NCI-H524 (cell line): ENCODE measurements at places on chromosomes 2 and 18.

- no peak for DNase-seq
Measured at GRCh38 chr2:38610851-38611801, 8.4 kb upstream of the HNRNPLL start.

GRCh38 chr2:43129676-43130547 is 96.5 kb downstream of the ZFP36L2 start:
- no peak for DNase-seq

DNA sequence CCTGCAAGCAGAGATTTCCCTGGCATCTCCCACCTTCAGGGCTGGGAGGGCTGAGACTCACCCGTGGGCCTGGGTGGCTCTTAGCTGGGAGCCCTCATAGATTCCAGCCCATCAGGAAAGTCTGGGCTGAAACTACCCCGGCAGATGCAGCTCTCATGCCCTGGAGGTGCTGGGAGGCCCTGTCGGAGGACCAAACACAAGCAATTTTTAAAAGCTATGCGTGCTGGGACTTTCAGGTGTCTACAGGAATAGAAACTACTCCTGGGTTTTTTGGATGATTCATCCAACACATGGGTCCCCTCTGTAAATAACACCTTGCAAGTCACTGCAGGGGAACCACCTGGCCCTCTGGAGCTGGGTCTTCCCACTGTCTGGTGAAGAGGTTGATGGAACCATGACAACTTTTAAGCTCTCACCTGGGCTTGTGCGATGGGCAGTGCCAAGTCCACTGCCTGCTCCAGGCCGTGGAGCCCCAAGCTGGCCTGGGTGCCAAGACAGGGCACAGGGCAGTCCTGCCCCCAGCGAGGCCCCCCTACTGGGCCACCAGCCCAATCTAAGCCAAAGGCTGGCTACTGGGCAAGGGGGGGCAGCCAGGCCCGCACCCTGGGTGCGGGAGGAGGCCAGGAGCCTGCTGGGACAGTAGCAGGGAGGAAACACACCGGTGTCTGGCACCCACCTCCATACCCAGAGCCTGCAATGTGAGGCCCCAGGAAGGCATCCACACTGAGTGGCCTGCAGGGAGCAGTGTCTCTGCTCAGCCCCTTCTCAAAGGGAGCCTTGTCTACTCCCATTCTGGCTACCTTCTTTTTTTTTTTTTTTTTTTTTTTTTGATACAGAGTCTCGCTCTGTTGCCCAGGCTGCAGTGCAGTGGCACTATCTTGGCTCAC is 1.1 kb upstream of the GPR55 start:
- no peak for DNase-seq

DNA sequence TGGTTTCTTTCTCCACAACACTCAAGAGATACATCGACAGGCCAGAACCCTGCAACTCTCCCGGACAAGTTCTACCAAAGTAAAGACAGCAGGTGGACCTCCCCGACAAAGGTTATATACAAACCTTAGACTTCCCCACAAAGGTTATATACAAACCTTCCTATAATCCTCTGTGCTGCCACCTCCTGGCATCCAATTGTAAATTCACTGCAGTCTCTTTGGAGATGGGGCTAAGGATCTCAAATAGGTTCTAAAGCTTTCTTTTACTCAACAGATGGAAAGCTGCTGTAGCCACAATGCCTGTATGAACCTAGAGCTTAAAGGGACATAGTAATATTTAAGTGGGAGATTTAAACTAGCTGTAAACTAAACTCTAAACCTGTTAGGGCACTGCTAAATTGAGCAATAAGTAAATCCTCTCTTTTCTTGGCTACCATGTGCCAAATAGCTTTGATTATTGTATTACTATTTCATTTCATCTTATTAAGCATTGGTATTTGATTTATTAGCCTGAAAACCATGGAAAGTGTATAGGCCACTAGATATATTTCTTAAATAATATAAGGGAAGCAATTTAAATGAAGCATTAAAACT is 9.8 kb upstream of the MREG start:
- DNase-seq: peak; percentile 86

- no peak for DNase-seq
Measured at GRCh38 chr18:25675123-25675850, 323.3 kb upstream of the ZNF521 start.

DNA sequence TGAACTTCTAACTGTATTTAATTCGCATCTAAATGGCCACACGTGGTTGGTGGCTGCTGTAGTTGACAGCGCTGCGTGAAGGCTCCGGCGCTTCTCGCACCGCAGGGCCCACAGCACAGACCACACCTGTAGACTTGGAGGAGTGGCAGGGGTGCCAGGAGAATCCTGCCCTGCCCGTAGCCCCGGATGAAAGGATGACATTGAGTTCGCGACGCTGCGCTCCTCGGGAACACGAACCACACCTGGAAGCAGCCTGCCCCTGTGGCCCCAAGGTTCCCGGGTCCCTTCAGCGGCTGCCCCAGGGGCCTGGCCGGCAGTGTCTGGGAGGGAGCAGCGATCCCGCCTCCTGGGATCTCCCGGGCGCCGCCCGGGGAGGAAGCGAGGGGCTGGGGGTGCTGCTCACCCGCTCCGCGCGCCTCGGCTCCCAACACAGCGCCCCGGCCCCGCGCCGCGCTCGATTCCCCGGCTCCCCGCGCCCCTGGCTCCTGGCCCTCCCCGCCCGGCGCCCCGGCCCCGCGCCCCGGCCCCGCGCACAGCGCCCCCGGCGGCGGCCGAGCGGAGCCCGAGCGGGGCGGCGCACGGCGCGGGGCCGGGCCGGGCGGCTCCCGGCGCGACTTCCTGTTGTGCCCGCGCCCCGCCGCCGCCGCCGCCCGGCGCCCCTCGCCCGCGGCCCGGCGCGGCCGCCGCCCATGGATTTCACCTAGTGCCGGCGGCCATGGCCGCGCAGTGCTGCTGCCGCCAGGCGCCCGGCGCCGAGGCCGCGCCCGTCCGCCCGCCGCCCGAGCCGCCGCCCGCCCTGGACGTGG is at the start of gene RNPEPL1:
RNPEPL1 (plus strand) TSS at position 613 of the 806 bp plus-strand sequence; CDS start at position 716, 103 bp downstream.
- DNase-seq: peak; percentile 39

DNA sequence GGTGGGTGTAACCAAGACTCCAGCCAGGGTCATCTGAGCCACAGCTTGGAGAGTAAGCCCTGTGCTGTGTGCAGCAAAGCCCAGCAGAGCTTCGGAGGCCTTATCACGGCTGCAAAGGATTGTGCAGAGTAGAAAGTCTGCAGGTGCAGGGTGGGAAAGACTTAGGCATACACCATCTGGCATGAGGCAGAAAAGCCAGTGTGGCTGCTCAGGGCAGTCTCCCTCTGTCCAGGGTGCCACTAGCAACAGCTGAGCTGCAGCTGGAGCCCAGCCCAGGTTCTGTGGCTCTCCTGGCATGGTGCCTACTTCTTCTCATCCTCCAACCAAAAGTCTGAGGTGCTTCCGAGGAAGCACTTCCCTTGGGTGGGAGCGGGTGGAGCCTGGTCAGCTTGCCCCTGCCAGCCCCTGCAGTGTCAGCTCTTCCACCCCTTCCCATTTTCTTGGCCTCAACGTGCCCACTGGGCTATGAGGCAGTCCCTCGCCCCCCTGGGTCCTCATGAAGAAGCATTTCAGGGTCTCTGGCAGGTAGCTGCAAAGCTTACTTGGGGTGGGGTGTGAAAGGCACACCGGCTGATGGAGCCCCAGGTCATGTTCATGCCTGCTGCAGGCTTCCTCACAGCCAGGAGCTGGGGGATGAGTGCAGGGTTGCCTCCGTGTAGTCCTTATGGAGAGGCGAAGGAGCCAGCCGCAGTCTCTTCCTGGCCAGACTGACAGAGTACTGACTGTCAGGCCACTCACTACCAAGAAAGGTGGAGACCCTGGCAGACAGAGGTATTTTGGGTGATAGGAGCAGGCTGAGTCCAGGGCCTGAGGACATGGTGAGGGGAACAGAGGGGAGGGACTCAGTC is 4.8 kb downstream of the AMER3 start:
- DNase-seq: peak; percentile 94

DNA sequence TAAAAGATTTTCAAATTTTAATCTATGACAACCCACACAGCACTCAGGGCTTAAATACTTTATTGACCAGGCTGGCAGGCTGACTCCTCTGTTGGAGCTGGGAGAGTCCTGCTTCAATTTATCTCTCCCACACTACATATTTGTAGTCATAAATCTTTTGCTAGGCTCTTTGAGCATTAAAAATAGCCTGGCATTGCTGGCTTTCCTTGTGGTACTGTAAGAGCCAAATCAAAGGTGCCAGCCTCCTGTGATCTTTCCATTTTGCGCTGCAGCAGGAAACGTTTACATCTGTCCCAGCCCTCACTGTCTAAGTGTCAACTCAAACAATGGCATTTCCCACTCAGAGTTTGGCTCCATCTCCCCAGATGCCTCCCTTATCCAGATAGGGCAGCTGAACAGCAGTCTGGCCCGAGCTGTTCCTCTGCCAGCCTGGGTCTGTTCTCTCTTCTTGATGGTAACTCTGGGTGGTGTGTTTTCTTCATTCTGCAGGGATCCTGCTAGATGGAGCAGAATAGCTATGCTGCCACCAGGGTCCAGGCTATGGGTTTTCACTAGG is 62.1 kb downstream of the LRRTM1 start:
- no peak for DNase-seq

DNA sequence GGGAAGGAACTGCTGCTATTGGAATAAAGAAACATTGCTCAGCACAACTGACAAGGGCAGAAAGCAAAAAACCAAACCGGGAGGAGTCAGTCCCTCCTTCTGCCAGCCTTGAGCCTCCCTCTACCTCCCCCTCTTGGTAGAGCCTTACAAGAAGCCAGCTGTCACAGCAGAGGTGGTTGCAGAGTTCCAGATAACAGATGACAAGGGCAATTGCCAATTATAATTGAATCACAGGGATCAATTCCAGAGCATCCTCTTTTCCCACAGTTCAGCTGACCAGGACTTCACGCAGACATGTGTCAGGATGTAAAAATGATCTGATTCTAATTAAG is 548.2 kb upstream of the LRRTM1 start:
- peak; percentile 42 for DNase-seq

- DNase-seq: peak; percentile 22
Measured at GRCh38 chr2:164620873-164621763, at the start of gene GRB14. Gene GRB14, minus strand, starts transcription at chr2:164621482. Its CDS starts 173 bp downstream, at chr2:164621309.

DNA sequence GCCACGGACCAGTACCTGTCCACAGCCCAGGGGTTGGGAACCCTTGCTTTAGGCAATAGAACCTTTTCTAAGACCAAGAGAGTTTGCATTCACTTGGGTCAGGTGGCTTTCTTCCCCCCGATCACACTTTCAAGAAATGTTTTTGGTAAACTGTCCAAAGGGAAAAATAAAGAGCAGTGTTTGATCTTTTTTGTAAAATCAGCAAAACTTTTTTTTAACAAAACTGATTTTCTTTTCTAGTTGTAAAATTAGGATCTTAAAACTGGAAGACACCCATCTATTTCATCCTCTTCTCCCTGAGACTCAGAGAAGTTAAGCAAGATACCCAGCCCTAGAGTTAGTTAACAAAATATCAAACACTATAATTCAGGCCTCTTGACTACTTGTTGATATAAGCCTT is 6.1 kb upstream of the SESTD1 start:
- no peak for DNase-seq

GRCh38 chr2:206740800-206741199 is 22.6 kb upstream of the DYTN start:
- no peak for DNase-seq

- no peak for DNase-seq
Measured at GRCh38 chr18:43159086-43159770, 43.7 kb upstream of the RIT2 start.

DNA sequence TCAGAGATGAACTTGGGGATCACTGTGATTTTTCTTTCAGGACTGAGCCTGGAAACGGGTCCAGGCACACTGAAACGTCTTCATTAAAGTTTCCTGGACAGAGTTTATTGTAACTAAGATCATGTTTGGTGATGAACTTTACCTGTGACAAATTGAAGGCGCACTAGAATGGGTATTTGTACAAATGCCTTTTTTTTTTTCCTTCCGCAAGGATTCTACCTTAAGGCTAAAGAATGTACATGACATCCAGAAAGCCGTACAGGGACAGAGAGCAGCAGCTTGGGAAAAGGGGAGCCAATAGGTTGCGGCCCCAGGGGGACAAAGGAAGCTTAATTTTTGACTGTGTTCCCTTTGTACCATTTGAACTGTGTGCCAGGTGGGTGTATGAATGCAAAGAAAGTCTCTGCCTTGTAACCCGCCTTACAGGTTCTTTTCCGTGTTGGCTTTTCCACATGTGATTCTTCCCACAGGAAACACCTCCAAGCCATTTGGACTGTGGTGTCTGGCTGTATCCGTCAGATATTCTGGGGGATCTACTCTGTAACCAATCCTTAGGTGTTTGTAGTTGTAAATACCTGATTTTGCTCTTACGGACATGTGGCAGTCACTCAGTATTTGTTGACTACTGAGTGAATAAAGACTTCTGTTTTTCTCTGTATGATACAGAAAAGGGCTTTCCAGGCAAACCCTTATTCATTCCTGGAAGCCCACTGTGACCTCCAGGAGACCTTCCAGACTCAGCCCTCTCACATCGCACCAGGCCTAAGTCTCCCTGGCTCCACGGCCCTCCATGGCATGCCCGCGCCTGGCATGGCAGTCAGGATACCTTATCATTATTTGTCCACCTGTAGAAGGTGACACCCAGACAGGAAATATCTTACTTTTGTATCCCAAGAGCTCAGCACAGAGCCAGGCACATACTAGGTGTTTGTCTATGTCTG is 1.1 kb downstream of the LRRFIP1 start:
- no peak for DNase-seq

DNA sequence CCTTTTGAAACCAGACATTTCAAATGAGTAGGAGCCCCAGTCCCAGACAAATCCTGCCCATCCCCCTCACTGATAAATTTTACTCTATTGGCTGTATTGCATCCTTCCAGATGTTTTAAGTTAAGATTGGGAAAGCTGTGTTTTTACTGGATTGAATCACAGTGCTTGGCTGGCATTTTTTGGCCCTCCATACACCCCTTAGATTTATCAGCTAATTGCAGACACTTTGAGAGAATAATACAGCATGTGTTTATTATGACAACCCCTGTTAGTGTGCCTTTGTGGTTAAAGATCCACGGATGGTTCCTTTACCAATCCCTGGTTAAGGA is 74.9 kb downstream of the ANTXR1 start:
- DNase-seq: no peak

GRCh38 chr2:30422444-30423040 is 24.5 kb upstream of the LCLAT1 start:
- DNase-seq: no peak

GRCh38 chr2:169868951-169869350 is 41.7 kb downstream of the UBR3 start:
- DNase-seq: no peak

GRCh38 chr2:98805412-98806171 is 74.7 kb upstream of the MGAT4A start:
- DNase-seq: no peak

- DNase-seq: no peak
Measured at GRCh38 chr18:56085551-56085950, 497.6 kb upstream of the TCF4 start.

- no peak for DNase-seq
Measured at GRCh38 chr18:3135536-3135935, 84.2 kb downstream of the MYOM1 start.

GRCh38 chr18:53426666-53427184 is 797.7 kb downstream of the MBD2 start:
- peak; percentile 86 for DNase-seq

GRCh38 chr2:25528173-25528572 is 145.2 kb downstream of the DTNB start:
- no peak for DNase-seq

- no peak for DNase-seq
Measured at GRCh38 chr18:23540867-23541266, 37.6 kb downstream of the RMC1 start.

GRCh38 chr2:172588931-172589330 is 33.0 kb downstream of the PDK1 start:
- no peak for DNase-seq
